Naive thymus-derived CD8-positive, alpha-beta T cell (primary cell): ENCODE measurements at places on chromosomes 1 and 21.

DNA sequence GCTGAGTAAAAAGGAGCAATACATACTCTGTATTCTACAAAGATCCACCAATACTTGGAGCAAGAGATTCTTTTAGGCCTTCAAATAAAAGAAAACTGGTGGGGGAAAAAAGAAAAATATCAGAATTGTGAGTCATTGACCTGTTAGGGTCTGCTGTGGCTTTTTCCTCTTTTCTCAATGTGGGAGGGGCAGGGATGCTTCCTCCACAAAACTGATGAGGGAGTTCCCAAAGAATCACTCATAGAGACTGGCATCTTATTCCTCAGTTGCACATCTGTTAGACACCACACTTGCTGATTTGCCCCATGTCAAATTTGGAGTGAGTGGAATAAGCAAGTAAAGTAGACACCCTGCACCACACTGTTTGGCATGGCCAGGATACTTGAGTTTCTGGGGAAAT, 16.6 kb downstream of the C1orf141 start:
- DNase-seq: no peak

DNA sequence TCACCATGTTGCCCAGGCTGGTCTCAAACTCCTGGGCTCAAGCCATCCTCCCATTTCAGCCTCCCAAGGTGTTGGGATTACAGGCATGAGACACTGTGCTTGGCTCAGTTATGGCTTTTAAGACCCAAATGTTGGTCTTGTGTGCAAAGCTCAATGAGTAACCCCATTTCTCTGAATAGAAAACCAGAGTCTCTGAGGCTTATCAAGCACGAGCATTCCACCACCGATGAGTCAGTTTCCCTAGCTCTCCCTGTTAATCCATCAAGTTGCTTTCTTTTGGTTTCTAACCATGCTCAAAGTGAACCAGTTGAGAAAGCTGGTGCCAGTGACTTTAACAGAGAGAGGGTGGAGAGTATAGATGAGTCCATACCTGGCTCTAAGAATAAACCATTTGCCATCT, 350.9 kb upstream of the ADGRL2 start:
- no peak for DNase-seq

DNA sequence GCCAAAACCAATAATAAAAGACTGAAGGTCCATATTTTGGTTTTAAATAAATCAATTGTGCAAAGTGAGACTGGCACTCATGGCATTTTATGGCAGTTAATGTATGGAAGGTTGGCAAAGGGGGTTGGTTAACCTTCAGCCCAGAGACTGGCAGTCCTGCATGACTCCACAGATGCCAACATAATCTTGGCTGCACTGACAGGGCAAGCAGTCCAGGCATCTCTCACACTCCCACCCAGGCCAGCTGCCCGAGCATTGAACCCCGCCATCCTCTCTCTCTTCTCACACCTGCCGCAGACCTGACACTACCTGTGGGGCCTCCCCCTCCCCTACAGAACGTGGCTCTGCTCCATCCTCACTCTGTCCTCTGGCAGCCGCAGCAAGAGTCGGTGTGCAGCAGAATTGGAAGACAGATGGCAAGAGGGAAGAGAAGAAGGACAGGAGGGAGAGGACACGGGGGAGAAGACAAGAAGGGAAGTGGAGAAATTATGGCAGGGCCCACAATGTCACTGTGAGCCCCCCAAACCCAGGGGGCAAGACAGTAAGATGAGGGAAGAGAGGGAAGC, 43.7 kb downstream of the ITPKB start:
- no peak for DNase-seq

- no peak for DNase-seq
These were observed 4.5 kb downstream of the PLXNA2 start for GRCh38 chr1:208239473-208240381.

GRCh38 chr1:50701706-50702317, 258.3 kb downstream of the FAF1 start:
- DNase-seq: no peak

DNA sequence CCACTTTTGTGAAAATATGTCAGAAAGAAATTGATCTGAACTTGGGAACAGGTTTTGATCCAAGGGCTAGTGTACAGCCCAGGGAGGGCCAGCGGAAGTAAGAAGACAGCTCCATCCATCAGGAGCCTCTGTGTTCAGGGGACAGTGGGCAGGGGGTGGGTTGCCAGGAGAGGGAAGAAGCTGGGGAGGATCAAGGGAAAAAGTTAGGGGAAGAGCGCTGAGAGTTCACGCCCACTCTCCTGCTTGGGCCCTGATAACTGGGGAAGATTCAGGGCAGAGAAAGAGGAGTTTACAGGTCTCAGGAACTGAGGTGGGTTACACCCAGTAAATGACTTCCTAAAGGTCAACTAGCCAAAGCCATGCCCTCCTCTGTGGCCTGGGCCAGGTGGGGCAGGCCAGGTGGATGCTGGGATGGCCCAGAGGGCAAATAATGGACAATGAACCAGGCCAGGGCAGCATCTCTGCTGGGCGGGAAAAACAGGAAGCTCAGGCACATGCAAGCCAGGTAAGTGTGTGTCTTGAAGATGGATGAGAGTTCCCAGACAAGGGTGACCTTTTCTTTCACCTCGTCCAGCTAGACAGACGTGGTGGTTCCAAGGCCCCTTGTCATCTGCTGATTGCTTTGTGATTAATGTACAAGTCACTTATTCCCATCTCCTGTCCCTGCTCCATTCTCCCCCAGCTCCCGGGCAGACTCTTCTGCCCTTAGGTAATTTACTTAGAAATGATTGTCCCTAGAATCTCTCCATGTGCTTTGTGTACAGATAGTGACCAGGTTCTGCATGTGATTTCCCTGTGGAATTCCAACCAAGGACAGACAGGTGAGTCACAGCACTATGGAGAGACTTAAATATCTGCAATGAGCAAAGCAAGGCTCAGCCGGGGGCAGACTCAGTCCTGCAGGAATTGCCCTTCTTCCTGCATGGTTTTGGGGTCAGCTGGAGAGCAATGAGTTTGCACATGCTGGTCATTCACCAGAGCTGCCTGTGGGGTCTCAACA, 57.0 kb downstream of the MDM4 start:
- no peak for DNase-seq

- no peak for DNase-seq
These were observed 73.9 kb downstream of the PLXNA2 start for GRCh38 chr1:208170252-208170651.

DNA sequence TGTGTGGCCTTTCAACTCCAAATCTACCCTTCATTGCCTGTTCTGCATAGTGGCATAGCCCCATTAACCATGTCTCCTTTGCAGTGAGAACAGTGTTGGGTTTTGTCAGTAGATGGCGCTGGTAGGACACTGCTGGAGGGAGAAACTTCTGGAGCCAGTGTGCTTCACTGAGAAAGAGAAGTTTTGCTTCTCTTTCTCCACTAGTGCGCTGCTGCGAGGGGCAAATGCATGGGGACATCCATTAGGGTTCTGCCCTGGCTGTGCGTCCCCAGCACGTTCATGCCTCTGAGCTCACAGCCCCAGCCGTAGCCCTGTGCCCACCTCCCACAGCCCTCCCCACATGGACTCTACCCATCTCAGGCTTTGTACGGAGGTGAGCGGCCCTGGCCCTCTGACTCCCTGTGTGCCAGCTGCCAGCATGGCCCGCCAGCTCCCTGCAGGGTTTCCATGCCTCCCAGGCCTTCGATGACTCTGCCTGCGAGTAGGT, 53.1 kb downstream of the RIMS3 start:
- DNase-seq: peak; percentile 77

DNA sequence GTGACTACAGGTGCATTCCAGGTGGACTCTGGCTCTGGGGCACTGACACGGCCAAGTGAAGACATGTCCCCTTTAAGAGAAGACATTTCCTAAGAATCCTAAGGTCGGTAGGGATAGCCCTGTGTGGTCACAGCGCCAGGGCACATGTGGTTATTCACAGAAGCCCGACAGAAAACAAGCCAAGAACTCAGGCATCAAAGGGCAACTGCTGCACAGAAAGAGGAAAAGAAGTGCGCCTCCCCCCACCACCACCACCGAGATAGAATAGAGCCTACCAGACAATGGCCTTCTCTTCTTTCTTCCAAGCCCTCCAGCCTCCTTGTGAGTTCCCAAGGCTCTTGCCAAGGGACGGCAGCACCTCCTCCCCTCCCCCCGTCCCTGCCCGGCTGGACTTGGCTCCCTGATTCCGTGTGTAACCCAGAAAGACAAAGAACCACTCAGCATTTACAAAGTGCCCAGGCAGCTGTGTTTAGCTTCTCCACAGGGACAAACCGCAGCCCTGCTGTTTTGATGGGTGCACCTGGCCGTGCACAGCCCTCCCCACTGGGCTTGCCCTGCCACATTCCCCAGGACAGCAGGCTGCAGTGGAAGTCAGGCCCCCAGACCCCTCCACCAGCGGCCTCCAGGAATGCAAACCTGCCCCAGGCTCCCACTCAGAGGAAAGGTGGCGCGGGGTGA, 30.2 kb downstream of the TMPRSS2 start:
- no peak for DNase-seq

- no peak for DNase-seq
These were observed 76.6 kb downstream of the RNF220 start for GRCh38 chr1:44481701-44482100.

DNA sequence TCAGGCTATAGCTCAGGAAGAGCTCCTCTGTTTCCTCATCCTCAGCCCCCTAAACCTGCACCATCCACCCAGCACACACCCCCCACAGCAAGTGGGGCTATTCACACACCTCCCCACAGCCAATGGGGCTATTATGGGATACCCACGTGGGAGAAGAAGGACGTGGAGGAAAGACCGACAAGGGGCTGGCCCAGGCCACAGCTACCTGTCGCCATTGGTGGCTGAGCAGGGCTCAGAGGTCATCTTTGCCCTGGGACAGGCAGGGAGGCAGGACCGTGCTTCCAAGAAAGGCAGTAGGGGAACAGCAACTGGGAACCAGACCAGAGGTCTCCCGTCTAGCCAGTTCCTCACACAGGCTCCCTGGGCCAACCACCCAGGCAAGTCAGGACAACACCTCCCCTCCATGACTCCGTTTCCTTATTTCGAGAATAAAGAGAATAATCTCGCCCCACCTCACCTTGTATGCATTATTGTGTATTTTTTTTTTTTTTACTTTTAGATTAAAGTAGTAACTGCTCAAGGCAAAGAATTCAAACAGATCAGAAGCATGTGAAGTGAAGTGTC, 92.3 kb upstream of the TARDBP start:
- DNase-seq: no peak

GRCh38 chr1:235637756-235638534, 11.6 kb downstream of the GNG4 start:
- DNase-seq: no peak

- no peak for DNase-seq
These were observed 61.2 kb downstream of the WDR64 start for GRCh38 chr1:241713316-241713715.

DNA sequence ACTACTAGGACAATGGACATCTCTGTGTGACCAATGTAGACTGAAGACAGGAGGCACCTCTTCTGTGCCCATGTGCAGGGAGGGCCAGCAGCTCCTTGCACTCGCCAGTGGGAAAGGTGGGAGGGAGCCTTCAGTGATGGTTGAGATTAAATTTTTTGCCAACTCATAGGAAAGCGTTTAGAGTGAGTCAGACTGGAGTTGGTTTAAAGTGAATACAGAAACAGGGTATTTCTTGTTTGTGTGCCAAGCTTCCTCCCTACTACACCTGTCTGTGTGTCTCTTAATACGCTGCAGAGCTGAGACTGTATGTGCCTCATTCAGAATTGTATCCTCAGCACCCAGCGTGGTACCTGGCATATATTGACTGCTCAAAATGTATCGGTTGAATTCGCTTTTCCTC, 13.5 kb upstream of the COL16A1 start:
- DNase-seq: no peak

GRCh38 chr1:64171797-64172281, 31.6 kb upstream of the UBE2U start:
- DNase-seq: no peak

DNA sequence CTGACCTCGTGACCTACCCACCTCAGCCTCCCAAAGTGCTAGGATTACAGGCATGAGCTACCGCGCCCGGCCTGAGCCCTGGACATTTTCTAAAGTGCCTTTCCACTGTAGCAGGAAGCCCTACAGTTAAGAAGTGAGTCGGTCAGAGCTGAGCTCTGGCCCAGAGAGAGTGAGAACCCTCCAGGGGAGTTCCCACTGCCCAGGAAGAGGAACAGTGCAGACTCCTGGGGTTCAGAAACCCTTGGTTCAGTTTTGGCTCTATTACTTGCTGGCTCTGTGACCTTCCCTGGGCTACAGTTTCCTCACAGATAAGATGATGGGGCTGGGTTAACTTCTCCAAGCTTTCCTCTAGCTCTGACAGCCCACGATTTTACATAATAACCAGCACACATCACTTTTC, 20.9 kb downstream of the SLC9A1 start:
- DNase-seq: no peak

DNA sequence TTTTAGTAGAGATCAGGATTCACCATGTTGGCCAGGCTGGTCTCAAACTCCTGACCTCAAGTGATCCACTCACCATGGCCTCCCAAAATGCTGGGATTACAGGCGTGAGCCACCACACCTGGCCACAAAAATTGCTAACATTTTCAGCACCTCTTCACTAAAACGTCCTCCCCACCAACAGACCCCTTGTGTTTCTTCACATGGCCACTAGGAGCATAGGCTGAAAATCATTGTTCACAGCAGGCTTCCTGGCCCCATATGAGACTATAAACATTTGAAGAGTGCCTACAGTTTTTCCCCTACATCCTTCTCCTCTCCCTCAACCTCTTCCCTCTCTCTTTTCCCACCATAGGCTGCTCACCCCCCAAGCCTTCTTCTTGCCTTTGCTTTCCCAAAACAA, 28.0 kb upstream of the SFPQ start:
- no peak for DNase-seq

DNA sequence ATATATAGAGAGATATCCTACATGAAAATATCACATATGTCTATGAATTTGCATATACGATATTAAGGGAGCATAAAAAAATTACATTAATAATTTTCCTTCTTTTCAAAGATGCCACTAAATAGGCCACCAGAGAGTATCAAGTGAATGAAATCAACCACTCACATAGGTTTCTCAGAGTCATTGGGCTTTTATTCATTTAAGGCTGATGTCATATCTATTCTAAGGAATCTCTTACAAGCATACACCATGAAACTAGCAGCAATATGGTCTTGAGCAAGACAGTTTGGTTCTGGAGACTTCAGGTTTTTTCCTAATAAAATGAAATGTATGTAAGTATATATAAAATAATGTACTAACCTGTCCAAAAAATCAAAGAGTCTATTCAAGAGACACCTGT, 420.4 kb downstream of the PLA2G4A start:
- no peak for DNase-seq

- no peak for DNase-seq
These were observed 2.3 kb downstream of the LRRC8D start for GRCh38 chr1:89822999-89823628.

DNA sequence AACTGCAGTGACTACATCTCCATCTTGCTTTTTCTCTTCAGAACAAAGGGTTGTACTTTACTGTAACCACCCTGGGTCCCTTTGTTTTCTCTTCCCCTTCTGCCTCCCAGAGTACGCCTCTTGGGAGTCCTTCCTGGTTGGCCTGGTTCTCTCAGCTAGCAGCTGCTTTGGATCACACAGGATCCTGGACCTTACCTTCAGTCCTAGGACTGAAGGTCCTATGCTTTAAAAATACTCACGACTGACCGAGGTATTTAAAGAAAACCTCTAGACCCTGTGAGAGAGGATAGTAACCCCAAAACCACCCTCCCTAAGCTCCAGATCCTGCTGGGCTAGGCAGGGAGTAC, 4.8 kb downstream of the TRIM45 start:
- no peak for DNase-seq

GRCh38 chr1:114756009-114756892, 1.5 kb downstream of the CSDE1 start:
- DNase-seq: no peak
